ENCODE measurements at places on chromosomes 5 and 9.

- DNase-seq, result no peak
Observed at GRCh38 chr9:73129941-73130685, 21.6 kb upstream of the ANXA1 start.

DNA sequence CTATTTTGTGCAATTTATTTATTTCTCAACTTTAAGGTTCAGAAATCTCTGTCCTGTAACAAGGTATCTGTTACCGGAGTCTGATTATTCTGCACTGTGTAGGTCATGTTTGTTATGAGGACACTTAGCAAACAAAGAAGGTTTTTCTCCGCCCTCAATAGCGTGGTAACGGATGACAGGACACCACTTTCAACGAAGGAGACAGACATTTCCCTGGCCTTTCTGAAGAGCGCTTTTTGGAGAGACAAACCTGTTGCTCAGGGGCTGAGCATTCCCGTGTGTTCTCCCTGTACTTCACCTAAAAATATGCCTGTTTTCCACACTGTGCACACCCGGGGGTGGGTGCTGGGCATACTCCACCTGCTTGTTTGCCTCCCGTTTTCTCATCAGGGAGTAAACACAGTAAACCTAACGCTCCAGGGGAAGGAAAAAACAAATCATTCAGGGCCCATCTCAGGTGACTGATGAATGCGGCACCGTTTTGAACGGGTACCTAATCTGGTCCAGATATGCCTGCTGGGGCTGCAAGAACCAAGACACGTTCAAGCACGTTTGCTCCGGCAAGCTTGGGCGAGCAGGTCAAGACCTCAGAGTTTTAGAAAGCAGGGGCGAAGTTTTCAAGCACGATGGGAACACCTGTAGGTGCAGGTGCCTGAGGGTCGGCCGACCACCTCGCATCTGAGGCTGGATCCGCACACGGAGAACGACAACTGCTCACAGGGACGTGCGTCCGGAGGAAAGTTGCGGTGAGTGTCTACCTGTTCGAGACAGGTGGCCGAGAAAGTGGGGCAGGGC is 859 bp downstream of the RETREG1 start:
- no peak for DNase-seq

DNA sequence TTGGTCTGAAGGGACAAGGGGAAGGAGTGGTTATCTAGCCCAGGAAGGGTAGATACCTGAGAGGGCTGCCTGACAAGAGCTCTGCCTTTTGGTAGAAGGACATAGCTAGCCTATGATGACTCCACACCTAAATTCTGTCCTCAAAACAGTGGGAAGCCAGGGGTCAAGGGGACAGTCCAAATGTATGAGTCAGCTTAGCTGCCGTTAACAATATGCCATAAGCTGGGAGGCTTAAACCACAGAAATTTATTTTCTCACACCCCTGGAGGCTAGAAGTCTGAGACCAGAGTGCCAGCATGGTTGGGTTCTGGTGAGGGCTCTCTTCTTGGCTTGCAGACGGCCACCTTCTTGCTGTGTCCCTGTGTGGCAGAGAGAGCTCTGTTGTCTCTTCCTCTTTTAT is 306.4 kb downstream of the NTRK2 start:
- no peak for DNase-seq

- no peak for DNase-seq
Observed at GRCh38 chr9:87795178-87795577, 69.3 kb downstream of the CTSL start.

Measured in stimulated activated CD8-positive, alpha-beta memory T cell treated with anti-CD3 and anti-CD28 coated beads, Interleukin-2, amount 100 ng/mL, for 1 hour (primary cell).